ENCODE measurements at places on chromosomes 1 and 21.

DNA sequence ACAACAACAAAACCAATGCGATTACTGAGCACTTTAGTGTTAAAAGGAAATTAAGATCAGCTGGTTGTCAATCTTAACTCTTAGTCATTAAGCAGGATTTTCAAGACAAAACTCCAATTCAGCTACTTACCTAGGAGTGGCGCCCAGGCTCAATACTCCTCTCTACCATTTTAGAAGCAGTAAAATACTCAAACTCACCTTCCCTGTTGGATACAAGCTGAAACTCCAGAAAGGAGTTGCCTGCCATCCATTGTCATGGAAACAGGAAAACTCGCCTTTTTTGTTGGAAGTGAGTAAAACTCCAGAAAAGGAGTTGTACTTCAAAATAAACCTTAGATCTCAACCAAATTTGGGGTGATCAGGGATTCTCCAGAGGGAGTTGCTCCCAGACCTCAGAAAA lies 127.0 kb upstream of the F3 start:
- DNase-seq = no peak

GRCh38 chr1:54950006-54950368 lies 30.4 kb upstream of the TMEM61 start:
- peak; percentile 6 for DNase-seq

GRCh38 chr21:23887725-23888306 lies 1719.5 kb downstream of the MRPL39 start:
- no peak for DNase-seq

GRCh38 chr1:95393434-95393833 lies 159.4 kb downstream of the RWDD3 start:
- DNase-seq = no peak

- DNase-seq = no peak
Measured at GRCh38 chr1:80910426-80910825, 890.3 kb upstream of the ADGRL2 start.

GRCh38 chr1:116856312-116856711 lies 53.4 kb upstream of the PTGFRN start:
- DNase-seq = no peak

Data from pons (tissue), 1 donor.